ENCODE measurements at places on chromosomes 5 and 9.

DNA sequence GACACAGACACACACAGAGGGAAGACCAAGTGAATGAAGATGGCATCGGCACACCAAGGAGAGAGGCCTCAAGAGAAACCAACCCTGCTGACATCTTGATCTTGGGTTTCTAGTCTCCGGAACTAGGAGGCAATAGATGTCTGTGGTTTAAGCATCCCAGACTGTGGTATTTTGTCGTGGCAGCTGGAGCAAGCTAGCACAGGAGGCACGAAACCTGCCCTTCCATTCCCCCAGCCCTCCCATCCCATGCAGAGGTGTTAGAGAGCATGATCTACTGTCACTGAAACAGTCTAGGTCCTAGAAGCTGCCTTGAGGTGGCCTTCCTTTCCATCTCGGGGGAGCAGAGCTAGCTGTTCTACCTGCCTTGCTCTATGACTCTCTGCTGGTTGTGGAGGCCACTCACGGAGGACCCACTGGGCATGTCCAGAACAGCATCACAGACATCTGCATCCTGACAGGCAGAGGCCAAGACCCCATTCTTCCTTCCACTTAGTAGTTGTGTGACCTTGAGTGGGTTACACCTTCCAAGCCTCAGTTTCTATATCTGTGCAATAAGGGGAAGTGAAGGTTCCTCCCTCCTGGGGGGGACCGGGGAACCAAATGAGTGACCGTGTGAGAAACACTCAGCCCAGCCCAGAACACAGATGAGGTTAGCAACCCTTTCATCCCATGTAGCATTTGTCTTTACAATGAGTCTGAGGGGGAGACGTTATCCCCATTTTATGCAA is 134.3 kb upstream of the BOD1 start:
- DNase-seq = no peak

- no peak for DNase-seq
These were observed 13.0 kb downstream of the CLPTM1L start for GRCh38 chr5:1331861-1332405.

DNA sequence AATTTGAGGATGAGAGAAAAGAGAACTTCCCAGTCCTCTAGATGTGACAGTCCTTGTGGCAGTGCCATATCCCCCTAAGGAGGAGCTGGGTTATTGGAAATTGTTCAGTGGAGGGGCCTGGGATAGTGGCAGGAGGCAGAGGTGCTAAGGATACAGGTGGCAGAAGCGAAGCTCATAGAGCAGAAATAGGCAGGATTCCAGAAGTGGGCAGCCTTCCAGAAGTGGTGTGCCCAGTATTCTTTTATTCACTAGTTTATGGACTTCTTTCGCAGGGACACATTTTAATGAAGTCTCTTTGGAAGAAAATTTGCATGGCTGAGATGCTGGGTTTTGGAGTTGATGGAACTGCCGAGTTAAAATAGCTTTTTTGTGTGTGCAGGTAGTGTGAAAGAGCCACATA is 6.8 kb downstream of the PIK3R1 start:
- DNase-seq = no peak

DNA sequence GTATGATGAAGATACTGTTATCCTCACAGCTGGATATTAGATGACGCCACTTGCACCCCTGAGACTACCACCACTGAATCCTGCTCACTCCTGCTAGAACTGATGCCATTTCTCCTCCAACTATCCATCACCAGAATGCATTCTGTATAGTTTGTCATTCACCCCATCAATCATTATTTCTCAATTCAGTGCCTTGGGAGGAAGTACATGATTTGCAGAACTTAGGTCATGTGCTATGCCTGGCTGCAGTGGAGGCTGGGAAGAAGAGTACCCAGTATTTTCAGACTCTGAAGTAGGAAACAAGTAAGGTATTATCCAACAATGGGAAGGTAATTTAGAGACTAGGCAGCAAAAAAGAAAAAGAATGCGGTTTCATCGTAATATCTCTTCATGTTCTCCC is 26.2 kb upstream of the HSD17B4 start:
- no peak for DNase-seq

DNA sequence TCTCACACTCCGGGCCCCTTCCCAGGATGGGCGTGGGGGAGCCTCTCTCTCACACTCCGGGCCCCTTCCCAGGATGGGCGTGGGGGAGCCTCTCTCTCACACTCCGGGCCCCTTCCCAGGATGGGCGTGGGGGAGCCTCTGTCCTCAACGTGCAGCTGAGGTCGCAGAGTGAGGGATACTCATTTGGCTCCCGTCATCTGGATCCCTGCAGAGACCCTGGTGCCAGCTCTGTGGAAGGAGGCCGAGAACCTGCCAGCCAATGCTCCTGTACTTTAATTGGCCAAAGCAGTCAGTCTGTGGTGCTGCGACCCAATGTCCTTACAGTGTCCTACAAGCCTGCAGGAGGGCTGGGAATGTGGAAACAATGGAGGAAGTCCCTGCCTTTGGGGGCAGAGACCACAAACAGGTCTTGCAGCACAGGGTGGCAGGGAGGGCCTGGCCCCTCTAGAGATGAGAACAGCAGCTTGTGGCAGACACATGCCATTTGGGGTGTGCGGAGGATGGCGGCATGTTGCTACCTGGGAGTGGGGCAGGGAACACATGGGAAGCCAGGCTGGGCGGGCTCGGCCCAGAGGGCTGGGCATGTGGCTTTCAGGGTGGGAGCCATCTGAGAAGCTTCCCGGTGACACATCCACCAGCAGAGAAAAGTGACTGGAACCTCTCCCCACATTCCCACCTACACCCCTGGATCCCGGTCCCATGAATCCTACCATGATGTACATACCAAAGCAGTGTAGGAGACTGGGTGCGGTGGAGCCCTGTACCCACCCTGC is 13.6 kb upstream of the MRNIP start:
- DNase-seq = no peak

DNA sequence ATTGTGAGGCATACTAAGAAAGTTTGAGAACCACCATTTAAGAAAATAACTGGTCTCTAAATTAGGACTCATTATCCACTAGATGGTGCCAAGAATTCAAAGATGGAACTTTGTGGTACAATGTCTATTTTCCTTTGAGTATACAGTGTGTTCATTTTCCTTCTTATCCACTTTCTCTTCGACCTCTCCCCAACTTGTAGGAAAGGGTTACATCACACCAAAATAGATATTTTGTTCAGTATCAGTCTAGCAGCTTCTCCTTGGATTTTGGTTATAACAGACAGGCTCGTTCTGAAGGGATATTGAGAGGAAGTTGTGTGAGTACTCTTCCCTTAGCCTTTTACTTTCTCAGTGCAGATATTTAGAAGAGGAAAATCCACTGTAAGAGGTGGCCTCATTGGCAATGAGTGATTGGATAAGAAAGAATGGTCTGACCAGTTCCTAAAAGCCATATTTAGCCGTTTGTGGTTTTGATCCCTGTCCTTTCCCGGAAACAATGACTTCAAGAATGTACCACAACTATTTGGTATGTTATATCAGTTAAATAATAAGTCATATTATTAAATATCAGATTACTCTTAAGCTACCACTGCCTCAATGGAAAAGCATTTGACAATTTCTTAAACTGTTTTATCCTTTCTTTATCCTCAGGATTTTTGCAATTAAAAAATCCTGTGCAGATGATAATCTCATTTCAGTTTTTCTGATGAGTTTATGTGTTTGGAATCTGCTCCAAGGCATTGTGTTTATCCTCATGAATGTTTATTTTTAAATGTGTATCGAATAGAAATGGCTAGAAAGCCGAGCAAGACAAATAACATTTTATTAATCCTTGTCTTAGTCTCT is 69.0 kb upstream of the GRAMD2B start:
- peak; percentile 87 for DNase-seq

- no peak for DNase-seq
These were observed 126.2 kb upstream of the PLCXD3 start for GRCh38 chr5:41636605-41637004.
